Melanocyte of skin (primary cell): ENCODE measurements at places on chromosomes 11 and 22. TPM values are rescaled to one million over a fixed set of nuclear protein-coding genes. Genes with fewer than 3 reads are reported as not detected.

OR2D2 gene
- total RNA-seq: 0.36 and 0.69 TPM in 2 replicates

LPXN gene
- 9.1 and 13.3 TPM in 2 replicates for total RNA-seq

OR6A2 gene
- total RNA-seq: 0.33 and 0.46 TPM in 2 replicates

CNTF gene
- total RNA-seq: 2.1 and 3.3 TPM in 2 replicates

YPEL4 gene
- 0.73 and 1.4 TPM in 2 replicates for total RNA-seq
